ENCODE measurements at places on chromosomes 7 and 10.
A peak's percentile ranks its signal among the peaks of the same experiment; 100 is the strongest.

DNA sequence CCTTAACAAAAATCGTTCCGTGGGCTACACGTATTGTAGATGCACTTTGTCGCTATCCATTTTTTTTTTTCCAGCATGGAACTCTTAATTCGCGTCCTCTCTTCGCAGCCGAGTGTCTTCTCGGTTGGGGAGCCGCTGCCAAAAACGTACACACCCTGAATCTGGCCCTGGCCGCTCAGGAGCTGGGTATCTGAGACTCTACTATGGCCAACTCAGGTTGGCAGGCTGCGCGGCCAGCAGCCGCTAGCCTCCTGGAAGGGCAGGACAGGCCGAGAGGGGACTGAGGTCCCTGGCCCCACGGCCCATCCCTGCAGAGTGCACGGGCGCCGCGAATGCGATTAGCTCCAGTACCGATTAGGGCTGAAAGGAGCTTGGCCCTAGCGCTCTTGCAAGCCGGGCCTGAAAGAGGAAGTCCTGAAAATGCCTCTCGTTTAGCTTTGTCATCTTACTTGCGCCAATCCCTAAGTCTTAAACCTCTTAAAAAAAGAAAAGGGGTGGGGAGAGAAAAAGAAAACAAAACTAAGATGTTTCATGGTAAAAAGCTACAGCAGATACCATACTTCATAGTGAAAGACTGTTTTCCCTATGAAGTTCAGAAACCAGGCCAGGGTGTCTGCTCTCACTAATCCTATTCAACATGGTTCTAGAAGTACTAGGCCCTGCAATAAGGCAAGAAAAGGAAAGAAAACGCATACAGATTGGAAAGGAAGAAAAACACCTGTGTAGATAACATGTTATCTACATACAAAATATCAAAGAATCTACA is 113.2 kb upstream of the RHEB start:
- DNase-seq: peak; percentile 63

DNA sequence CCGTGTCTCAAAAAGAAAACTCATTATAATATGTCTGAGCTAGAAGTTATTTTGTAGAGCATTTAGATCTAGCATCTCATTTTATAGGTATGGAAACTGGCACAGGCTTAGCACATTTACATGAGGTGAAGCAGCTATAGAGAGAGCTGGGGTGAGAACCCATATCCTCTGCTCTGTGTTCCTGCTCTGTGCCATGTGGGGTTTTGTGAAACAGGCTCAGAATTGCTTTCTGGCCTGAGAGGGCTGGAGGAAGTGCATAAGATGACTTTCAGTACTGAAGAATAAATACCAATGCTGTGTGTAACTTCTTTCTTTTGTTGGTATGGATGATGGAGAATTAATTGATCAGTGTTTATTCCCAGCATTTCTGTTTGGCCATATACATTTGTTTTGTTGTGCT is 159.1 kb downstream of the LRRC4 start:
- DNase-seq: no peak

DNA sequence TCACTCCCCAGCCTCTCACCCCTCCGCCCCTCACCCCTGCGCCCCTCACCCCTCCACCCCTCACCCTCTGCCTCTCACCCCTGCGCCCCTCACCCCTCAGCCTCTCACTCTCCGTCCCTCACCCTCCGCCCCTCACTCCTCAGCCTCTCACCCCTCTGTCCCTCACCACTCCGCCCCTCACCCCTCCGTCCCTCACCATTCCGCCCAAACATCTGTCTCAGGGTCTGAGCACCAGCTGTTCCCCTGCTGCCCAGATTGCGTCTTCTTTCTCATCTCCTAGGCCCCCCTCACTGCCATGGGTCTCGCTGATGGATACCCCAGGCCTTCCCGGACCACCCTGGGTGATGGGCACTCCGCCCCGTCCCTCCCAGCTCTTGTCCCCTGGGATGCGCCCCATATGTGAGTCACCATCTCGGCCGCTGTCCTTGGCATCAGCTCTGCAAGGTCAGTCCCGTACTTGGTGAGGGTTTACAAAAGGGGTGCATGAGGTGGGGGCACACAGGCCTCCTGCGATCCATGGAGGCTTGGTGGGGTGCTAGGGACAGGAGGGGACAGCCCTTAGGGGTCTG is 65.4 kb upstream of the GNA12 start:
- no peak for DNase-seq

DNA sequence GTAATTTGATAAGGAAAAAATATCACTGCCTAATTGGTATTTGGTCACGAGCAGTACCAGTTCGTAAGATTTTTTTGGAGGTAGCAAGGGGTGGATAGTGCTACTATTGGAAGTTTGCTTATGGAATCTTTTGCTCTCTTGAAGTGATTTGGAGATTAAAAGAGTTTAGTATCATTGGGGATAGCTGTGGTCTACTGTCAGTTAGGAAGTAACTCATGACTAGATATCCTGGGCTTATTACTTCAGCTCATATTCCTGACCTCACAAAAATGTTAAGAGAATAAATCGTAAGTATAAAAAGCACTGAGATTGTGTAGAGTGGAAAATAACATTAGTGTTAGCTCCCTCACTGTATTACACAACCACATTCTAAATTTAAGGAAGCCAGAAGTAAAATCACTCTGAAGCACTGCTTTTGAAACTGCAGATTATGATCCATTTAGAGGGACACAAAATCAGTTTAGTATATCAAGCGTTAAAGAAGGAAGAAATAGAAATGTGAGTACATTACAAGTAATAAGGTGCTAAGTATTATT is 22.6 kb downstream of the SGPL1 start:
- DNase-seq: no peak

- DNase-seq: no peak
These were observed 53.5 kb upstream of the ARMC3 start for GRCh38 chr10:22874189-22874854.

- DNase-seq: no peak
These were observed 202.2 kb downstream of the RAMP3 start for GRCh38 chr7:45359776-45360175.

GRCh38 chr7:50204581-50204980 is 99.9 kb upstream of the IKZF1 start:
- DNase-seq: no peak

GRCh38 chr10:95388109-95388471 is 97.3 kb upstream of the PDLIM1 start:
- DNase-seq: no peak

GRCh38 chr10:78609976-78610375 is 458.8 kb upstream of the ZMIZ1 start:
- DNase-seq: no peak

GRCh38 chr10:119595134-119595675 is 1.6 kb downstream of the TIAL1 start:
- no peak for DNase-seq

GRCh38 chr10:73763343-73763742 is 18.5 kb upstream of the CHCHD1 start:
- no peak for DNase-seq

DNA sequence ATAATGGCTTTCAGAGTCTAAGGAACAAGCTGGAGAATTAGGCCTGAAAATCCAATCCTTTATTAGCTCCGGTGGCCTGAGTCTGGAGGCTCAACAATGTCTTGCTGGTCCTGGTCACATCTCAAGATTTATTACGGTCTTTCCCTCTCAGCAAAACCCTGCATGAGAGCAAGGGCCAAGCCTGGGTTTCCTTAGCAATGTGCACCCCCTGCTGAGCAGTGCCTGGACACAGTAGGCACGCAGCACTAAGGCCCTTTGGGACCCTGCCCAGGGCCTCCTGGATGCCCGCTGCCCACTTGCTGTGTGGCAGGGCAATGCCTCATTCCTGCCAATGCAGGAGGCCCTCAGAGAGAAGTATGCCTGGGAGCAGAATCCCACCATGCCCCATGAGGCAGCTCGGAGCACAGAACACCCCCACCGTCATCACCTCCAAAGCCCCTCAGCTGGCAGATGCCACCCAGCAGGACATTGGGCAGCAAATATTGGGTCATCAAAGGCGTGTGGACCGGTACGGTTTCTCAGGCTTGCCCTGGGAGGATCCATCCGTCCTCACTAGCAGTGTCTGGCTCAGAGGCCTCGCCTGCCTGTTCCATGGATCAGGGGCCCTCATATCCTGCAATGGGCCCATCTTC is 156.4 kb downstream of the OAT start:
- DNase-seq: no peak

DNA sequence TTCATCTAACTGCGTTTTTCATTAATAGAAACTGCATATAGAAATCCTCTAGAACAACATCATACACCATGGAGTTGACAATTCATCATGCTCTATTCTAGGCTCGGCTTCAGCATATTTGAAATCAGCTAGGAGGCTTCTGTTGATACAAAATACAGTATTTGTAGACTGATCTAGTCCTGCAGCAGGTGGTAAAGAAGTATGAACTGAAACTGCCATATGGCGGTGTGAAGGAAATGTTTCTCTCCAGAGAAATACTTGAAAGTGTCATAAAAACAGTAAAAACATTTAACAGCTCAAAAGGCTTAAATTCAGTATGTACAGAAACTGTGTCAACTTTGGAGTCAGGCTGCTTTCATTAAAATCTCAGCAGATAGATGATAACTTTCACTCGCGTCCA is 32.0 kb upstream of the MYO3A start:
- no peak for DNase-seq

GRCh38 chr10:54530299-54530698 is 270.7 kb downstream of the PCDH15 start:
- DNase-seq: no peak
